ENCODE measurements at places on chromosomes 3 and 15.

- DNase-seq: no peak
Observed at GRCh38 chr15:90942354-90943120, 7.5 kb downstream of the UNC45A start.

DNA sequence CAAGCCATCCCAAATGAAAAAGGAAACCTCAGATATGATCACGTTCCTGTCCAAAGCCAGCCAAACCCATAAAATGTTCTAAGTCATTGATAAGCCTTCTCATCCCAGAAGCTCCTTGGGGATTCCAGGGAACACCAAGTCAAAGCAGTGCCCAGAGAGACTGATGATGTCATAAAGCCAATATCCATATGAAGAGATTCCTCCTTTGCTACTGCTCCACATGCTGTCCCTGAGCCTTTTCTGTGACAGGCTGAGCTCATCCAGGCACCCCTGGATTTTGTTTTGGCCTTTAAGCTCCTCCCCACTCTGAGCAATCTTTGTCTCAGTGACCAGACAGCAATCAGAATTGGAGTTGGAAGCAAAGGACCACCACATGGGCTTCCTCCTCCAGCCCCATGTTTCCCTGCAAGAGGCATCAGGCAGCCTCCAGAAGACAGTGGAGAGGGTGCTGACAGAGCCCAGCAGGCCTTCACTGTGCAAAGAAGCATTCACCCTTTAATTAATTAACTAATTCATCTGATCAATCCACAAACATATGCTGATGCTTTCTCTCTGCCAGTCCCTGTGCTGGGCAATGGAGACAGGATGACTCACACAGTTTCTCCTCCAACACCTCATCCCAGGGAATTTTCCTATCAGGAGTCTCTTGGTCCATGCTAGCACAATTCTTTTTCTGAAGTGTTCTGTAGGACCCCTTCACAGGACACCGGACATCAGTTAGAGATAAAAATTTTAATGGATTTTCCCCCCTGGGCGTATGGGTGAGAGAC is 25.0 kb downstream of the MEX3B start:
- no peak for DNase-seq

DNA sequence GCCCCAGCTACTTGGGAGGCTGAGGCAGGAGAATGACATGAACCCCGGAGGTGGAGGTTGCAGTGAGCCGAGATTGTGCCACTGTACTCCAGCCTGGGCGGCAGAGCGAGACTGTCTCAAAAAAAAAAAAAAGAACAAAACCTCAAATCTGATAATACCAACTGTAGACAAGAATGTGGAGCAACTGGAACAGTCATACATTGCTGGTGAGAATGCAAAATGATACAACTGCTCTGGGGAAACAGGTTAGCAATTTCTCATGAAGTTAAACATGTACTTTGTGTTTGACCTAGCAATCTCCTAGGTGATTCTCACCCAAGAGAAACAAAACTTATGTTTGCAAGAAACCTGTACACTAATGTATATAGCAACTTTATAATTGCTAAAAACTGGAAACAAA is 4.4 kb upstream of the VHL start:
- DNase-seq: no peak

GRCh38 chr3:53750253-53751210 is 95.7 kb downstream of the CHDH start:
- DNase-seq: no peak

- no peak for DNase-seq
Observed at GRCh38 chr3:152309535-152310307, 41.0 kb downstream of the MBNL1 start.

DNA sequence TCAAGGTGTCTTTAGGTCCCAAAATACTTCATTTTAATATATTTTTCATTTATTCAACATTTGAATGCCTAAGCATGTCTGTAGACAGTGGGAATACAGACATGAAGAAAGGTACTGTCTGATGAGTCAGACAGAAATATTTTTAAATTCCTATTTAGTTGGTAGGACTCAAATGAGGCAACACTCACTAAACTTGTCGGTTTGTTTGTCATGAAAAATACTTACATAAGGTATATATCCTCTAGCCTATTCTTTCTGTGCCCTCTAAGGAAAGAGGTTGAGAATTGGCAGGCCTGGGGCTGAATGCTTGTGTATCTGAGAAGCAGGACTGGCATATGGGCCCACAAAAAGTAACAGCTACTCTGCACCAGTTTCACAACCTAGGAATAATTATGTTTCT is 423.6 kb upstream of the MDFIC2 start:
- DNase-seq: no peak

GRCh38 chr3:129597087-129597999 is 9.1 kb downstream of the PLXND1 start:
- no peak for DNase-seq

DNA sequence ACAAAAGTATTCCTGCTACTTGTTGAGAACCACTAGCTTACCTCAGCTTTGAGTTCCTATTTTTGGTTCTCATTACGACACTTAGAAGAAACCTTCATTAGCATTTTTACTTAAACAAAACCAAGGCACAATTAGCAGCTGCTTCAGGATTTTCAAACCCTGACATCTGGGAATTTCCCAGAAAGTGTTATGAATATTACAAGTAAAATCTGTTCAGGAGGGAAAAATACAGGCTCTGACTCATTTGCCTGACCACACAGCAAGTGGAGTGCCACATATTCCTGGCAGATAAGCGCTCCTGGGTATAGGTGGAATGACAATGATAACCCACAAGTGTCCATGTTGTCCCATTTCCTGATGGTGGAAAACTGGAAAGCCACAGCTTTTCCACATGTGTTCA is 10.3 kb upstream of the RFTN1 start:
- DNase-seq: no peak

GRCh38 chr15:59191855-59192237 is 14.8 kb upstream of the LDHAL6B start:
- no peak for DNase-seq

DNA sequence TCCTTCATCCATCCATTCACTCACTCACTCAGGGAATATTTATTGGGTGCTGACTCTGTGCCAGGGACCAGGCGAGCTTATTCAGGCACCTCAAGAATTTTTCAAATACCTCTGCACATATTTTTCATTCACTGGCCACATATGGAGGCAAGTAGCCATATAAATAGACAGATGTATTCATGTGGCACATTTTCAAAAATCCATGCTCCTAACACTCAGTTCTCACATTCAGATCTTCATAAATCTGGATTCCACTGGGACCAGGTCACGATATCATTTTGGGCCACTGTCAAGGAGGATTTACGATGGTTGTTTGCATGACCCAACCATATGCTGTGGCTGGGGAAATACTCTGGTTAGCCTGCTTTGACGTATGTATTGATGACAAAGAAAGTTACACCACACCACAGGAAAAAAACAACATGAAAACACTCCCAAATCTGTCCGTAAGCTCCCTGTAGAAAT is 241.8 kb upstream of the LRTM1 start:
- no peak for DNase-seq

DNA sequence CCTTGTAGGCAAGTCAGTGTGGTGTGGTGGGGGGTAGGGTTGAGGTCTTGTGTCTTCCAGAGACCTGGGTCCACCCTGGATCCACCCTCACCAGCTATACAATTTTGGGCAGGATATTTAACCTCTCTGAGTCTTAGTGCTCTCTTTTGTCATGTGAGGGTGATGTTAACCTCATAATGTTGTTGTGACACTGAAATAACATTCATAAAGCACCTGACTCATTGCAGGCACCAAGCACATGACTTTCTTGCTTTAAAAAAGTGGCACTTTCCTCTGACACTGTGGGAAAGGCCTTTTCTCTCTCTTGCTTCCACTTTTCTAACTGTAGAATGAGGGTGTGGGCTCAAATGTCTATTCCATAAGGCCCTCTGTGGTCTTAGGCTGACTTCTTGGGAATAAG is 75.5 kb downstream of the SCN10A start:
- no peak for DNase-seq

- no peak for DNase-seq
Observed at GRCh38 chr3:134694946-134695543, 44.2 kb upstream of the KY start.

DNA sequence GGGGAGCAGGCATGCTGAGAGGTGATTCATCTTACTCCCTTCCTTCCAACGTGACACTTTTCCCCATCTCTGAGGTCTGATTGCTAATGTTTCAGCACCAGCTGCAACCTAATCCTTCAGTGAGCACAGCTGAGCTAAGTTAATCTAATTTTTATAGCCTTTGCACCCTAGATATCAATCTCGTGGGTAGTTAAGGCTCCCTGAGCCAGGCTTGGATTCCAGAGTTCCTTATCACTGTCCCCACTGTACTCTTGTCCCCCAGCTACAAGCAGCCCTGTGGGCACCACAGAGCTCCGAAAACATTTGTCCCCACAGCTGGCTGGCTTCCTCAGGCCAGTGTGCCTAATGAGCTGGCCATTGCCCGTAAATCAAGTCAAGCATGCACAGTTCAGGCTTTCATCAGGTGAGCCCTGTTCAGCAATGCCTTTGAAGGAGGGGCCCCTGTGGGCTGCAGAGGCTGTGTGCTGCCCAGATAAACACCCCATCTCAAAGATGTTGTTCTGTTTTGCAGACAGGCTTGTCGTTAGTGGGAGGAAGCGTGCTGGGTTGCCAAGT is 376.9 kb upstream of the RASGRP1 start:
- DNase-seq: no peak

DNA sequence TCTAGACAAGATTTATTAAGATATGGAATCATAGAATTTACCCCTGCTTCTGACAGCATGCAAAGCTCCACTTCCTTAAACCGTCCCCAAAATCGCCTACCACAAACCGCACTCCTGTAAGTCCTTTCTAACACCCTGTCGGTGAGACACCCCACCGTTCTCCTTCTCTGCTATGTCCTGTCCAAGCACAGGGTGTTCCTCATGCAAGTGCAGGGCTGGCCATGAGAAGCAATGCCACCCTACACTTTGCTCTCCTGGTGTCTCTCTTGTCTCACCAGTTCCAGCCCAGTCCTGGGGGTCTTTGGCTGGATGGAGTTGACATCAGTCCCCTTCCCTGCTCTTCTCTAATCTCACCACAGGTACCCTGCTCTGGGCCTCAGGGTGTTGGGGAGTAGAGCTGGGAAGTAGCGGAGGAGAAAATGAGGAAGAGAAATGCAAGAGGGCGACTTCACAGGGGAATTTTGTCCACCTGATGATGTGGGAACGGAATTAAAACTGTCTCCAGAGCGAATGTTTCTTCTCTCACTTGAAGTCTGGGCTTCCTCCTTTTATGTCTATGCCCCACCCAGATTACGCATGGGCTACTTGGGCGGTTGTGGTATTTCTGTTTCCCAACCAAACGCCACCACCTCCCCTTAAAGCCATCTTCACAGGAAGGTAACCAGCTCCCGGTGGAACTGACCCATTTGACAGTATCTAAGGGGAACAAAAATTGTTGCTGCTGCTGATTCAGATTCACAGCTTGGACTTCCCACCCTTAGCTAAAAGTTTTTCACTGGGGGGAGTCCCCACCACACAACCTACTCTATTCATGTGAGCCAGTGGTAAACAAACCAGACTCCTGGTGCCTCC is 49.9 kb downstream of the CASR start:
- DNase-seq: no peak
